ENCODE measurements at places on chromosomes 1 and 21.

GRCh38 chr1:18284805-18285537, 177.4 kb downstream of the IGSF21 start:
- DNase-seq, result no peak

GRCh38 chr21:28224191-28224726, 768.4 kb downstream of the LTN1 start:
- DNase-seq, result no peak

DNA sequence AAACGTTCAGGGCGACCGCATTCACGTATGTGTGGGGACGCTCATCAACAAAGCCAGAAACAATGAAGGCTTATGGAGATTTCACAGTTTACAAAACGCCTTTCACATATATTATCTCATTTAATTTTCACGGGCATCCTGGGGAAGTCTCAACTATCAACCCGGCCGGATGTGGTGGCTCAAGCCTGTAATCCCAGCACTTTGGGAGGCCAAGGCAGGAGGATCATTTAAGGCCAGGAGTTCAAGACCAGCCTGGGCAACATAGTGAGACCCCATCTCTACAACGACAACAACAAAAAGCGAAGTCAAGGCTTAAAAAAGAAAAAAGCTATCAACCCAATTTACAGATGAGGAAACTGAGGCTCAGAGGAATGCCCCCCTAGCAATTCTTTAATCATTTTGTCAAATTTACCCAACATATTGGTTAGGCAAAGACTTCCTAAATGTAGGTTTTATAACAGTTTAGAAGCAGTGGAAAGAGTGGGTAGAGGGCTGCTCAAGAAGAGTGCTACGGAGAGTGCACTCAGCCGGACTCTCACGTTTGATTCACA, 28.3 kb downstream of the SLC66A1 start:
- no peak for DNase-seq

DNA sequence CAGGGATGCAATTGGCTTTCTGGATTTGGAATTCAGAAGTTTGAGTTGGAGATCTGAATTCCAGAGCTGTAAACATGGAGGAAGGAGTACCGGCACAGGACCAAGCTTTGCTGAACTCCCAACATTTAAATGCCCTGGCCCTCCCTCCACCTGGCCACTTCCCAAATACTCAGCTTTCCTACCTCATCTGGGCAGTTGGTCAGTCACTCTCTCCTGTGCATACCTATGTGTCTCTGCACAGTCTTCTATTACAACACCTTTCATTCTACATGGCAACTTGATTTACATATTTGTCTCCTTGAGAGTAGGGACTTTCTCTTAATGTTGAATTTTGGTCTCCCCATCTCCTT, 6.1 kb upstream of the KHDRBS1 start:
- no peak for DNase-seq

DNA sequence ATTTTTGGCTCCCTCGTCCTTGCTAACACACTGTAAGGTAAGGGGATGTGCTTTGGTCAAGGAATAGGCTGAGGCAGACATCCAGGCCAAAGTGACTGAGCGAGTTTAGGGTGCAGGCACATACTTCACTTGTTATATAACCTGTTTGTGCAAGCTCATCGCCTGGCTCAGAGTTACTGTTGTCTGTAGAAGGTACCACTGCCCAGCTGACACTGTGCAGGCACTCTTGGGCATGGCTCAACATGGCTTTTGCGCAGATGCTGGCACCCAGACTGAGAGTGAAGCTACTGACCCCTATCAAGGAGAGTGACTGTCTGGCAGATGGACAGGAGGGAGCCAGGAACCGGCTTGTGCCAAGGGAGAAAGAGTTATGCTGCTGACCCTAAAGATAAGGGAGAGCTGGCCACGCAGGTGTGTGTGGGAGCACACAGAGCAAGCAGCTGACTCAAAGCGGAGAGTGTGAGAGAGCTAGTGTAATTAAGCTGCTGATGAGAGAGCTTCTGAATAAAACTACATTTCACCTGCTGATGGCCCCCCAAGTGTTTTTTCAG, 307.3 kb upstream of the USP24 start:
- no peak for DNase-seq

GRCh38 chr1:63678200-63678599, 85.0 kb downstream of the PGM1 start:
- no peak for DNase-seq

DNA sequence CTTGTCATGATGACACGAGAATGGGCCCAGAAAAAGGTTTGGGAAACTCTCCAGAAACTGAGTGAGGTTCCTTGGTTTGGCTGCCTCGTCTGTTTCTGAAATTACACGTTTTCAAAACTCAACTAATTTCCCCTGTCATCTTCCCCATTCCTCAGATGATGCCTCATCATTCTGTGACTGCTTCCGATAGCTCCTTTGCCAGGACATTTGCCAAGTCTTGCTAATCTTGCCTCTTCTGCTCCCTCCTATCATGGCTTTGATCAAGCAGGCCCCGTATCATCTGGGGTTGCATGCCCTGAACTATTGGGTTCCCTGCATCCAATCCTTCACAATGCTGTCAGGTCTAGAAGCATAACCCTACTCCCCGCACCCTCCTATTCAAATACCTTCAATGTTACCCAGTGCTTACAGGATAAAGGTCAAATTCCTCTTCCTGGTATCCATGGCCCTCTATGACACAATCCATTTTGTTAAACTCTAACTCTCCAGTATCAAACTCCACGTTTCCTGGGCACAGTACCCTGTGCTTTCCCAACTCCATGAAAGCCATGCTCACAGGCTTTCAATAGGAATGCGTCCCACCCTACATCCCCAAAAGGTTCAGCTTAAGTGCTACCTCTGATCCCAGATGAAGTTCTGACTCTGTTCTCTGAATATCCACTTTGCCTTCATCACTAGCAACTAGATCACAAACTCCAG, 22.2 kb upstream of the TMEM200B start:
- peak; percentile 72 for DNase-seq

DNA sequence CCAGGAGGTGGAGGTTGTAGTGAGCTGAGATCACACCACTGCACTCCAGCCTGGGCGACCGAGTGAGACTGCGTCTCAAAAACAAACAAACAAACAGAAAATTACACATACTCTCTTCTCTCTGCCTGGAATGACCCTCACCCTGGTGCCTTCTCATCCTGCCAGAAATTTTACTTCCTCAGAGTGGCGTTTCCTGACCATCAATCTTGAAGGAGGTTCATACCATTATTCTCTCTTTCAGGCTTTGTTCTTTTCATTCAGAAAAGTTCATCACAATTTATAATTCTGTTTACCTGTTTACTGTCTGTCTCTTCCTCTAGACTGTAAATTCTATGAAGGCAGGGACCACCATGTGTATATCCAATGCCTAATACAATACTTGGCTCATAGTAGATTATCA, 79.3 kb downstream of the RPS6KA1 start:
- no peak for DNase-seq

- DNase-seq, result peak; percentile 17
Observed at GRCh38 chr1:184075055-184076029, 23.8 kb downstream of the TSEN15 start.

GRCh38 chr1:18412882-18413353, 67.8 kb upstream of the KLHDC7A start:
- no peak for DNase-seq

DNA sequence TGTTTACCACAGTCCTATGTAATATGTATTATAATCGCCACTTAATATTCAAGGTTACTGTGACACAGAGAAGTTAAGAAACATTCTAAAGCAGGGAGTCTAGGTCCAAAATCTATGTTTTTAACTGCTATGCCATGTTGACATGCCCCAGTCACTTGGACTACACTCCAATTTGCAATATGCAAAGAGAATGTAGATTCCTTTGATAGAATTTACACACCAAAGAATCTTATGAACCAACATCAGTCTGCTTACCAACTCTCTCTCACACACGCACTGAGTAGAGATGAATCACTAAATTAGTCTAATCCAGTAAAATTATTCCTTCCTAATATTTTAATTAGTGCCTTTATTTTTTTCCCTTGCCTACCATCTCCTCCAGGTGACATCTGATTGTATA, 266.2 kb downstream of the OLFM3 start:
- no peak for DNase-seq

DNA sequence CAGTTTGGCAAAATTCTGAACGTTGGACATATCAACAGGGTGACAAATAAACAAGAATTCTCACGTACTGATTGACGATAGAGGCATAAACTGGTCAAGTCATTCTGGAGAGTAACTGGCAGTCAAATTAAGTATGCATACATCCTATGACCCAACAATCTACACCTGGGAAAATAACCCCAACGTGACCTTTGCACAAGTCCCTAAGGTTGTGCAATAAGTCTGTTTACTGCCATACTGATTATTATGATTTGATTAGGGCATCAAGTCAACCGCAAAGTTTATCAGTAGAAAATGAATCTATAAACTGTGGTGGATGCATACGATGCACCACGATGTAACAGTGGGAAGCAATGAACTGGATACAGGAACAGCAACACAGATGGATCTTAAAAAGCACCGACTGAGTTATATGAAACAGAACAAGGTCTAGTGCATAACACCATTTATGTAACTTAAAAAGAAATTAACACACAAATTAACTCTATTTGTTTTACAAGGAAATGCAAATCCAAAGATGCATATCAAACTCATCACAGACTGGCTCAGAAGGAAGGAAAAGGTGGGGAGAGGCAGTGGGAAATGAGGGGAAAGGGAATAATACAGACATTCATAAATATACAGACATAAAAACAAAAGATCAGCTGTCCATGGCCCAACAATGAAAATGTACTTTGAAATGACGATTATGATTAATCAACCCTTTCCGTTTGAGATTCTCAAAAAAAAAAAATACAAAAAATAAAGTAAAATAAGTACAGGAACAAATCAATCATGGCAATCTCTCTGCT, 41.0 kb upstream of the SEC16B start:
- DNase-seq, result no peak

- DNase-seq, result no peak
Observed at GRCh38 chr21:45640001-45640887, 3.3 kb upstream of the PCBP3 start.

DNA sequence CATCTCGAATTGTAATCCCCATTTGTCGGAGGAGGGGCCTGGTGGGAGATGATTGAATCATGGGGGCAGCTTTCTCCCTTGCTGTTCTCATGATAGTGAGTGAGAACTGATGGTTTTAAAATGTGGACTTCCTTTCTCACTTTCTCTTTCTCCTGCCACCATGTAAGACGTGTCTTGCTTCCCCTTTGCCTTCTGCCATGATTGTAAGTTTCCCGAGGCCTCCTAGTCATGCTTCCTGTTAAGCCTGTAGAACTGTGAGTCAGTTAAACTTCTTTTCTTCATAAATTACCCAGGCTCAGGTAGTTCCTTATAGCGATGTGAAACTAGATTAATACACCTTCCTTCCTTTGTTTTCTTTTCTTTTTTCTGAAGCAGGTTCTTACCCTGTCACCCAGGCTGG, 13.9 kb downstream of the DNAJC6 start:
- no peak for DNase-seq

DNA sequence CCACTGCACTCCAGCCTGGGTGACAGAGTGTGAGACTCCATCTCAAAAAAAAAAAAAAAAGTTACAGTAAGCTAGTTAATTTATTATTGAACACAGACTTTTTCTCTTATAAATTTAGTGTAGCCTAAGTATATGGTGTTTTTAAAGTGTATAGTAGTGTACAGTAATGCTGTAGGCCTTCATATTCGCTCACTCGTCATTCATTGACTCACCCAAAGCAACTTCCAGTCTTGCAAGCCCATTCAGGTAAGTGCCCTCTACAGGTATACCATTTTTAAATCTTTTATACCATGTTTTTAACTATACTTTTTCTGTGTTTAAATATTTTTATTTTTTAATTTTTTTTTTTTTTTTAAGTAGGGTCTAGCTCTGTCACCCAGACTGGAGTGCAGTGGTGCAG, 12.1 kb downstream of the POU2F1 start:
- DNase-seq, result no peak

DNA sequence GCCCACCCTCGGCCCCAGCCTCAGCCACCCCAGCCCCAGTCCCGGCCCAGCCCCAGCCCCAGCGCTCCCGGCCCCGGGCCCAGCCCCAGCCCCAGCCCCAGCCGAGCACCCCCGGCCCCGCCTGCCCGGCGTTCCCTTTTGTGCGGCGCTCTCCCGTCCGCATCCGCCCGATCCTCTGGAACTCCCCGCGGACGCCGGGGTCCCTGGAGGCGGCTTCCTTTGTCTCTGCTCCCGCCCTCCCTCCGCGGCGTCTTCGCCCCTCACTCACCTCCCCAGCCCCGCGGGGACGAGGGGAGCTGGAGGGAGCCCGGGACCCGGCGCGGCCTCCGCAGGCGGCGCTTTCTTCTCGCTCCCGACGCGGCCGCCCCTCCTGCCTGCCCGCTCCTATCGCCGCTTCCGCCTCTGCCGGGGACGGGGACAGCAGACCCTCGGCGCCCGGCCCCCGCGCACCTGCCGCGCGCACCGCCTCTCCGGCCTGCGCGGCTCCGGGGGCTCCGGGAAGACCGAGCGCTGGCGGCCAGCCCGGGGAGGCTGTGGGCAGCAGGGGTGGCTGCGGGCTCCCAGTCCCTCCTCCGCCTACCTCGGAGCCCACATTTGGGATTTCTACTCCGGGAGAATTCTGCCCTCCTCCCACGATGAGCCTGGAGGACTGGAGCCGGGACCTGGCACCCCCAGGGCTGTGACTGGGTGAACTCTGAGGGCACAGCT, 14.0 kb downstream of the AGRN start:
- DNase-seq, result no peak

GRCh38 chr1:10295481-10296085, 85.2 kb downstream of the KIF1B start:
- DNase-seq, result no peak

DNA sequence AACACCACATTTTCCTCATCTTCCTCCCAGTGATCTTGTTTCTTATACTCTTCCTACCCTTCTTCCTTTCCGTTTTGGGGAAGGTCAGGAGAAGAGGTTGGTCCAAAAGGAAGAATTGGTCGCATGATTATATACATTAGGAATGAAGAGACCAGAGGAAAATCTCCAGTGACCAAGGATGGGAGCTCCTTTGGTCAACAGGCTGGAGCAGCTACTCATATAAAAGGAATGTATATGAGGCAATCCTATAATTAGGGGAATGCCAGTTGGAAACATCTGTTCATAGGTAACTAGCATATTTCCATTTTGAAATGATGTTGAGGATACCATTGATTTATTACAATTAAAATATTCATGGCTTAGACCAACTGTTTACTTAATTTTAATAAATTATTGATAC, 114.5 kb downstream of the LRRC40 start:
- no peak for DNase-seq

GRCh38 chr1:201672685-201673084, 133.8 kb downstream of the NAV1 start:
- no peak for DNase-seq

- no peak for DNase-seq
Observed at GRCh38 chr21:44477712-44478111, 22.4 kb downstream of the LRRC3 start.

- no peak for DNase-seq
Observed at GRCh38 chr1:224640587-224640986, 24.5 kb downstream of the CNIH3 start.

All from hematopoietic multipotent progenitor cell treated with erythropoietin and hydrocortisone succinate and interleukin-3 and kit ligand, for 15 days (in vitro differentiated cells).